ENCODE measurements at places on chromosomes 12 and 14.

DNA sequence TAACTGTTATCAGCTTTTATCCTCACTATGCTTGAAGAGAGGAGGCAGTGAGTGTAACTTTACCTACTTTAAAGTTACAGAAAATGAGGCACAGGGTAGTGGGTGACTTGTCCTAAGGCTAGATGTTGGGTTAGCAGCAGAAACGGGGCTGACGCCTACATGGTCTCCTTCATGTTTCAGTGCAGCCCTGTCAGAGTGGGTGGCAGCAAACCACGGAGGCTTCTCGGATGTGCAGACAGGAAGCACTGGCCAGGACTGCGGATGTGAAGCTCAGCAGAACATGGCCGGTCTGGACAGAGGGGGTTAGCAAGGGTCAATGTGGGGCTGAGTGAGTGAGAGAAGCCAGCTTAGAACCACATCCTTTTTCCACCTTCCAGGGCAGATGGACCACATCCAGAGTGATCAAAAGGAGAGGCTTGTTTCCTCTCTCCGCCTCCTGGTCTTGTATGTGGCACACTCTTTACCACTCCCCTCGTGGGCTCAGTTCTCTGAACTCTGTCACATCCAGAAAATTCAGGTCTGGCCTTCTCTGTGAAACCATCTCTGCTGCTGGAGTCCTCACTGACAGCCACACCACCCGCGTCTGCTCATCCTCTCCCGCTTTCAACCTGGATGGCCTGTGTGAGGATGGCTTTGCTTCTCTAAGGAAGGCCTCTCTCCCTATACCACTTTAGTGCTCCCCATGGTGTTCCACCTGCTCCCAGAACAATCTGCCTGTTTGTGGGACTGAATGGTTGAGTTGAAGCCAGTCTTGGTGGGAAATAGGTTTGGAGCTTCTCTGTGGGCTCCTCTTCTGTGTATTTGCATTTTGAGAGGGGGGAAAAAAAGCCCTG, 14.1 kb downstream of the SUSD6 start:
- DNase-seq = peak; percentile 72

GRCh38 chr14:90412058-90412457, 15.2 kb downstream of the CALM1 start:
- DNase-seq = no peak

DNA sequence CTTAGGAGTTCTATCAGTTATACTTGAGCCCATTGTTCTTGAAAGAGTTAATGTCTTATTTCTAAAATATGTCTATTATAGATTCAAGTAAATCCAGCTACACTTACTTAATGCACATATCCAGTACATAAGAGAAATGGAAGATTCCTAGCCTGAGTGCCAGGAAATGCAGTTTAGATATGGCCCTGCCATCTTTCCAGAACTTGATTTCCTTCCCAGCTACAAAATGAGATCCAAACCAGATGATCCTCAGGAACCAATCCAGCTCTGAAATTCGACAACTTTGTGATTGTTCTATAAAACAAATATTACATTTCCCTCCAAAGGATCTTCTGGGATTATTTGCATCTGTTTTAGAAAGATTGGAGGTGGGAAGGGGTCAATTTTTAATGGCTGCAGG, 317.3 kb upstream of the GARIN6 start:
- DNase-seq = no peak

- no peak for DNase-seq
These were observed 693.8 kb upstream of the TBX3 start for GRCh38 chr12:115377779-115378178.

DNA sequence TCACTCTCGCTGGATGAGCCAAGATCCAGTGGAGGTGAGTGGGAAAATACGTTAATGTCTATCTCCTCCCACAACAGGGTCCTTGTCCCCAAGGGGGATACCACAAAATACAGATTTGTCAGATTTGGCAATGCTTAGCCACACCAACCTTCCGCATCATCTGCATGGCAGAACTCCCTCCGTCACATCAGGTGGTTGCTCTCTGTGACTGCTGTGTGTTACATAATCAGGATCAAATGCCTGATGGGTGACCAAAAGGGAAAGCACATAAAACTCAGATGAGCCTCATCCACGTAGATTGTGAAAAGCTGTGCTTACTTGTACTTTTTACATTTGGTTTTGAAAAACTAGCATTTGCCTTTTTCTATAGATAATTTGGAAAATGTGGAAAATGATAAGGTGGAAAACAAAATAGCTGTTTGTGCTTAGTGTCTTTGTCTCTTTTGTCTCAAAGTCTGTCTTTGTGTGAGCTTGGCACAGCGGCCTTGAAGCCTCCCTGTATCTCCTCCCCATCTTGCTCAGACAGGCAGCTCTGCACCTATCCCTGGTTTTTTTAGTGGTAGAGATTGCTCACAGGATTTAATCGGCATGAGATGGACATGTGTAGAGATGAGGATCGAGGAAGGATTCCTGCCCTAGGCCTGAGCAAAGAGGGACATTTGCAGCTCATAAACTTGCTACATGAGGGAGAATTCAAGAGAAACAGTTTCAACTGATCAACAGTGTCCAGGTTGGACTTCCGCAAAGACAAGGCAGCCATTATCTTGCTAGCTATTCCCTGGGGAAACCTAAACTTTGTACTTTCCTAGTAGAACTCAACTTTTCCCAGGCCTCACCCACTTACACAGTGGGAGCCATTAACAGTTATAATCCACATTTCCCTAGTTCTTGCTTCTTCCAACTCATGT, 3.6 kb upstream of the FGF6 start:
- DNase-seq = no peak

DNA sequence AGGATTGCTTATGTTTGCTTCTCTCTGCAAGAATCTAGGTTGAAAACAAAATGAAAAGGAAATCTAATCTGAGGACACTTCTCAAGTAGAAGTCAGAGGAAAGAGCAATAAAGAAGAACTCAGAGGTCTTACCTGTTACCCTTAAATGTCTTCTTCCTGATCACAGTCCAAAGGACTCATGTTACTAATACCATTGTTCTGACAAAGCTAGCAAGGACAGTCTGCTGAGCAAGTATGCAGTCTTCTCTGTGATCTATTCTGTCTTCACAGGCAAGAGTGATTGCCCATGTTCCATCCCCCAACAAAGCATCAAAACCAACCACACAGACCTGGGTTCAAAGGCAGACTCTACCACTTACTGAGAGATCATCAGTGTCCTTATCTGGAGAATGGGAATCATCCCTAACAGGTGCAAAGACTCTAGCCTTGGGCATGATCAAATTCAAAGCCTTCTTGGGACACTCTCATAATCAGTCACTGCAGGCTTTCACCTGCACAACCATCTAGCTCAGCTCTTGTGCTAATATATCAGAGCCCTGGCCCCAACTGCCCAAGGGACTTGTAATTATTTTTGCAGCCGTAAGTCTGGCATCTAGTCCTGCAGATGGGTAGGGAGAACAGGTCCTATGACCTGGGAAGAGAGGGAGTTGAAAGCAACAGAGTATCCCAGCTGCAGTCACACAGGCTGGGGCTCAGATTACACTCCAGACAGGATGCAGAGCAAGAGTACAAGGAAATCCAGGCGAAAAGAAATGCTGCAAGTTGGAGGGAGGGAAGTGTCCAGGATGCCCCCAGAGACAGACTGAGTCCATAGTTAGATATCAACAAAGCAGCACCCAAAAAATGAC, 97.9 kb upstream of the NUDT4 start:
- DNase-seq = no peak

- no peak for DNase-seq
These were observed 46.7 kb downstream of the NOPCHAP1 start for GRCh38 chr12:105032703-105033357.

DNA sequence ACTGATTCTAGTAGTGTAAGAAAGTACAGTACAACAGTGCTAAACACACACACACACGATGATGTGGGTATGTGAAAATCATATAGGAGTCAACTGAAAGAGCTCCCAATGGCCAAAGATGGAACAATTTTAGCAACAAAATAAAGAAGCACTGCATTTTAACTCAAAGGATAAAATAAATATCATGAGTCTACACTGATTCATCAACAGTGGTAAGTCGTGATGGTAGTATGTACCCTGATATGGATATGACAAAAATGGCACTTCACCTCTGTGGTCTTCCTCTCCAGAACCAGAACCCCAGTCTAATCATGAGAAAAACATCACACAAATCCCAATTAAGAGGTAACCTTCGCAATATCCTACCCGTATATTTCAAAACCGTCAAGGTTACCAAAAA, 41.4 kb upstream of the TBPL2 start:
- no peak for DNase-seq

- no peak for DNase-seq
These were observed 171.5 kb downstream of the NUAK1 start for GRCh38 chr12:105967038-105967776.

DNA sequence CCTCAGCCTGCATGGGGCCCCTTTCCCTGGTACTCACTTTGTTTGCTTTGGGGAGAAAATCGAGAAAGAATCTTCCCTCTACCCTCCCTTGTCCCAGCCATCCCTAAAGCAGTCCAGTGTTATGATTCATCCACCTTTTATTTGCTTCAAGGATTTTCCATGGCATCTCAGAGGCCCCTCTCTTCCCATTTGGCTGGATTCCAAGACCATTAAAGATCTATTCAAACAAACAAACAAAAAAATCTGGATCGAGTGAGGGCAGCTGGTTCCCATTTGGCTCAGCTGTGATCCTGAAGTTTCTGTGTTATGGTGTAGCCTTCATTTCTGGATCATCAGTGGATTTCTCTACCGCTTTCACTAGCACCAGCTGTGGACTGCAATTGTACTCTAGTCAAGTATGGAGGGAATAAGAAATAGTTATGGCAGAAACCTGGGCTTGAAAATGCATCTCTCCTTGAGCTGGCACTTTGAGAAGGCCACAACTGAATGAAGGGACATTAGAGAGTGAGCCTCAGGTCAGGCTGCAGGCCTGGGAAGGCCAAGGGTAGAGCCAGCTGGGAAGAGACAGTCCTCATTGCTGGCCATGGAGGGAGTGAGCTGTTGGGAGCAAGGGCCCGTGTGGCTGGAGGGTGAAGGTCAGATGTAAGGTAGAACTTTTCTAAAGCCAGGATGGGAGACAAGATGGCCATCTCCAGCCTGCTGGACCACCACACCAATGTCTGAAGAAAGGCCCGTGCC, 13.7 kb downstream of the KRT71 start:
- no peak for DNase-seq

DNA sequence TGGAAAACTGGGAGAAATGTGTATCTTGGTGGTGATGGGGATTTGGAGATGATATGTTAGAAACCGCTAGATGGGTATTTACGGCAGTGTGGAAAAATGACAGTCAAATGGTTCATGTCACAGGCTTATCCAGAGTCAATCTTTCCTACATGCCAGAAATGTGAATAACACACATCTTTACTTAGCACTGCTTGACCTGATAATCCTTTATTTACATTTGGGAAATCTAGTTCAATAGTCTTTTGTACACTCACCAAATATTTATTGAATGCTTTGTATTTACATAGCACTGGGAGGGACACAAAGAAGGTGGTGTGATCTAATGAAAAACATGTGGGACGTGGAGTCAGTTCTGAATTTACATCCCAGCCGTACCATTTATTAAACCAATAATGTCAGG, 208.2 kb downstream of the DIO2 start:
- DNase-seq = no peak

DNA sequence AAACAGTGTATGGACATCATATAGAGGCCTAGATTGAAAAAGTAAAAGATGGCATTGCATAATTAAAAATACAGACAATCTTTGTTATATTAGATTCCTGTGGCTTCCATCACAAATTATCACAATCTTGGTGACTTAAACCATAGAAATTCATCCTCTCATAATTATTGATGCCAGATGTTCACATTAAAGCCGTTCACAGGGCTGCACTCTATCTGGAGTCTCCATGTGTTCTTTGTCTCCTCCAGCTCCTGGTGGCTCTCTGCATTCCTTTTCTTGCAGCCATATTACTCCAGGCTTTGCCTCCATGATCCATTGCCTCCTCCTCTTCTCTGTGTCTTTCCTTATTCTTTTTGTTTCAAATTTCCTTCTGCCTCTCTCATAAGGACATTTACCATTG, 875.7 kb upstream of the USP15 start:
- no peak for DNase-seq

- DNase-seq = no peak
These were observed 130.6 kb upstream of the MDM1 start for GRCh38 chr12:68462803-68463202.

DNA sequence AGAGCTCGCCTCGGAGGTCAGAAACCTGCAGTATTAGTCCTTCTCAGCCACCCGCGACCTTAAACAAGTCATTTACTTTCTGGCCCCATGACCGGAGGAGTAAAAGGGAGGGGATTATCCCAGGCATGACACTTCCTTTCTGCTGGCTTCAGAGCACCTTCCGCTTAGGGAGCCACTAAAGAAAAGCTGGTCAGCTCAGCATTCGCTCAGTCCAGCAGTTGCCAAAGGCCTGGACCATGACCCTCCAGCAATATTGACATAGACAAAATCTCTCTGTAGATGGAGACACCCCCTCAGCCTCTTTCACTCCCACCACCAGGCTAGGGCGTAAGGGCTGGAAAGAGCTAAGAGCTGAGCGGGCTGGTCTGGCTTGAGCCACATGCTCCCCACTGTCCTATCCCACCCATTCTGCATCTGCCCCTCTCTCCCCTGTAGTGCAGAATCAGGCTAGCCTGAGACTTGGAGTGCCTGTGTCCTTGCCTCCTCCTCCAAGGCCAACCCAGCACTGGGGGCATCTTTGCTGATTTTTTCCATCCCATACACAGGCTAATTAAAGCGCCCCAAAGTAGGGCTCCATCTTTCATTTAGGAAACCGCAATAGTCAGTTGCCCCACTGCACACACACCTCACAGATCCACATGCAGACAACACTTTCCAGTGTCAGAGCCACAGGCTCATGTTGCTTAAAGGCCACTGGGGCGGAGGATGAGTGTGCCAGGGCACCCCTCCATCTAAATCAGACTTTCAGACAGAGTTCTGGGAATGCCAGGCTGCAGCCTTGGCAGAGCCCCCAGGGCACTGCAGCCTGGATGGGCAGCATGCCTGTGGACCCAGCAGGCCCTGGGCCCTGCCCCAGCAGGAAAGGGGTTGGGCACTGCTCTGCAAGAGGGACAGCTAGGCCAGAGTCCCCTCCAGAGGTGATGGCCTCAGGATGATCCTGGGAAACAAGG, 4.0 kb upstream of the CPNE6 start:
- no peak for DNase-seq

GRCh38 chr14:60922050-60922449, 58.8 kb downstream of the TRMT5 start:
- DNase-seq = no peak

- DNase-seq = no peak
These were observed 84.5 kb downstream of the CCDC88C start for GRCh38 chr14:91332986-91333649.

DNA sequence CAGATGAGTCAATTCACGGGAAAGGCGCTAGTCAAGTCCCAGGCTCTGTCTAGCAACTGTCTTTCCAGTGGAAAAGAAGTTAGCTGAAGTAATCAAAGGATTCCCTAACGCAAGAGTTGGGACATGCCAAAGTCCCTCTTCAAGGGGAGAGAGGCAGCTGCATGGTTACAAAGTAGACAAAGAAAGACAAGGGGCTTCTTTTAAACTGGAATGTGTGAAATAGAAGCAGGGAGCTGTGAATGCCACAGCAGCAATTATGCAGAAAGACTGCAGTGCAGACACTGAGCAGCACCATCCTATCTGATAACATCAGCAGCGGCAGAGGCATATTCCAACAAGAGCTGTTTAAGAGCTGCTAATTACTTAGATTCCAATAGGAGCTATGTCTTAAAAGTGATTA, 12.5 kb upstream of the CIPC start:
- DNase-seq = no peak

- no peak for DNase-seq
These were observed 266.4 kb upstream of the CAND1 start for GRCh38 chr12:67002720-67003119.

GRCh38 chr12:2745655-2746054, 49.1 kb upstream of the FKBP4 start:
- no peak for DNase-seq

GRCh38 chr14:24059841-24060388, 8.1 kb downstream of the CARMIL3 start:
- no peak for DNase-seq
